ENCODE measurements at places on chromosomes 12 and 14.

DNA sequence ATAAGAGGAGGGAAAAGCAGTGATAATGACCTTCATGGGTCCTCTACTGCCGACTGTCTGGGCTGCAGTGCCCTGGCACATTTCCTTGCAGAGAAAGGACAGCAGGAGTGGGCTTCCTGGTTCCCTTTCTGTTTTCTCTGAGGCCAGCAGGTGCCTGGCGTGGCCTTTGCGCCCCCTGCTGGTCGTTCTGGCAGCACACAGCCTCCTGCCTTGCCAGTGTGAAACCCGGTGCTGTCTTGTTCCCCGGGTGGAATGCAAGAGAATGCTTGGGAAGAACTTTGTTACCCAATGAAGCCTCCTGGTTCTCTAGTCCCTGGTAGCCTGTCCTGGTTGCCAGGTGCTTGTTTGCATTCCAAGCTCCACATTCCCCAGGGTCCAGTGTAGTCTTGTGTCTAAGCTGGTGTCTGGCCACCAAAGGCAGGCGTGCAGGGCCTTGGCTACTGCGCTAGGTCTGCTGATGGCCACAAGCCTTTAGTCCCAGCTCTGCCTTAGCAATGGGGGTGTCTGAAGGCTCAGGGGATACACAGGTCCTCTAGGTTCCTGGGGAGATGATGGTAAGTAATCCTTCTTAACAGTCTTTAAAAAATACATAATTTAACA is 1392.4 kb upstream of the TMEM132C start:
- no peak for DNase-seq

- no peak for DNase-seq
These were observed 183.6 kb upstream of the G2E3 start for GRCh38 chr14:30375296-30375892.

DNA sequence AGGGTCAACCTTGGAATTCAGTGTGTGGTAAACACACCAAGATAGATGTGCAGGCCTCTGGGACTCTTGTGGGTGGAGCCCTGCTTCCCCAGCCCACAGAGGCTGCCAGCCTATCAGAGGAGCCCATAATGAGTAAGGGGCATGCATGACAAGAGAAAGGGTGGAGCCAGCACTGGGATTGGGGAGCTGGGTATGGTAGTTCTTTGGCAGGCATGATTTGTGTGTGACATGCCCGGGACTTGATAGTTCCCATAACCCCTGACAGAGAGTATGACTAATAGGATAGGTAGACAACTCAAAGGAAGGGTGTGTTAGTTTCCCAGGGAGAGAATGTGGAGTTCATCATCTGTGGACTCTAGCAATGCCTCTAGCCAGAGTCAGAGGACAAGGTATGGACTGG is 143.0 kb downstream of the EMP1 start:
- DNase-seq: no peak

- no peak for DNase-seq
These were observed 4.8 kb downstream of the TMEM229B start for GRCh38 chr14:67483579-67484285.

GRCh38 chr14:104550861-104551728 is 28.5 kb upstream of the C14orf180 start:
- DNase-seq: no peak

GRCh38 chr12:94633401-94633800 is 17.0 kb downstream of the TMCC3 start:
- DNase-seq: no peak

GRCh38 chr14:61582815-61583214 is 112.5 kb upstream of the HIF1A start:
- no peak for DNase-seq

- DNase-seq: no peak
These were observed 20.3 kb downstream of the HVCN1 start for GRCh38 chr12:110668480-110669192.

GRCh38 chr14:99598774-99599173 is 5.2 kb downstream of the CCDC85C start:
- no peak for DNase-seq

DNA sequence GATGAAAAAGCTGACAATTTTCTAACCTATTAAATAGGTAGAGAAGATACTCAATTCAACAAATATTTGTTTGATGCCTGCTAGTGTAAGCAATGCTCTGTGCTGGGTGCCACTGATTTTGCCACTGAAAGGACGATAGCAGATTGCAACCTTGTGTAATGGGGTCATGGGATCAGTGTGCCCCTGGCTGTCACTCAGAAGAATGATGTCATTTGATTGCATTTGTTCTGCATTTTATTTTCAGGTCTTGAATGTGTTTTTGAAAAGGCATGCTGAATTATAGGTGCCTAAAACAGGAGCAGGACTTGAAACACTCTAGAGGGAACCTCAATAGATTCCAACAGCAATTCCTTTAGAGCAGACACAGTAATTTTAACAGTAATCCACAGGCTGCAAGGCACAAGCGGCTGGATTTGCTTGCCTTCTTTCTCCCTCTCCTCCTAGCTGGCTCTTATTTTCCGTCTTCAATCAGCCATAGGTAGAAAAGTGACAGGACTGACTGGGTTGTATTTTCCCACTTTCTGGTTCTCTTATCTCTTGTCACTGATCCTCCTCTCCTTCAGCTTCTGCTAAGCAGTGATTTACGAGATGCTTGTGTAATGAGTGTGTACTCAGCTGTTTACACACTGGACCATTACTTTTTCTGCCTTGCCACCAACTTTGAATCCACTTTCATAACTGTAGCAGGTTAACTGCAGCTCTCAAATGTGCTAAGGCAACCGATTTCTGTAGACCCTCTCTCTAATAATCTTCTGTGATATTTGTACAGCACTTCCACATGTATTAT is 4.1 kb downstream of the PLXNC1 start:
- DNase-seq: no peak

GRCh38 chr14:80504781-80505180 is 293.5 kb upstream of the DIO2 start:
- no peak for DNase-seq

- no peak for DNase-seq
These were observed 93.8 kb downstream of the NUMB start for GRCh38 chr14:73364559-73364958.

- DNase-seq: no peak
These were observed 50.7 kb downstream of the BCAT1 start for GRCh38 chr12:24898185-24898584.

DNA sequence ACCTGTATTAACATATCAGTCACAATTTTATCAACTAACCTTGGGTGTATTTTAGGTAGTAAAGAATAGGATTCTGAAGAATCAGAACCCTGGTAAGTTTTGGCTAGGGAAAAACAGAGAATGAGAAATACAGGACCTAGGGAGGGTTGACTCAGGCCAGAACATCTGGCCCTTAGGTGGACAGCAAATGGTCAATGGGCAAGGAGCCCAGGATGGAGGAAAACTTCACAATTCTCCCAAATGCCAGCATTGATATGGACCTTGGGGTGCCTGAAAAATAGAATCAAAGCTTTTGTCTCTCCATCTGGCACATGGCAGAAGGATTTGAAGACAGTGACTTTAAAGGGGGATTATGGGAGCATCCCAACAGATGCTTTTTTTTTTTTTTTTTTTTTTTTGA is 32.7 kb upstream of the PRPF39 start:
- DNase-seq: no peak

GRCh38 chr12:98464190-98464589 is 51.2 kb upstream of the TMPO start:
- no peak for DNase-seq

DNA sequence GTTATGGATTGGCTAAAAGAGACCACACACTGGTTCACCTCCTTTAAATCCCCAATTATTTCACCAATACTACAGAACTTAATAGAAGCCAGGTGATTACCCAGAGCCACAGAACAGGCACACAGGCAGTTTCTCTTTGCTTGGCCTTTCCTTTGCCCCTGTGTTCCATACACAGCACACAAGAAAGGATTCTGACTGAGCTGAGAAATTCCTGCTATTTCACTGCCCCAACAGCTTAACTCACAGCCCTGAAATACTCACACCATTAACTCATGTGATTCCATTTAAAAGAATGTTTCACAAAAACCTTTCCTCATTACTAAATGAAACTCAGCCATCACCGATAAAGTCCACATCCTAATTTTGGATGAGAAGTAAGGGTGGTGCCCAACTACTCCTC is 133.6 kb downstream of the MED13L start:
- no peak for DNase-seq

GRCh38 chr14:93299416-93299815 is 33.4 kb downstream of the BTBD7 start:
- no peak for DNase-seq

DNA sequence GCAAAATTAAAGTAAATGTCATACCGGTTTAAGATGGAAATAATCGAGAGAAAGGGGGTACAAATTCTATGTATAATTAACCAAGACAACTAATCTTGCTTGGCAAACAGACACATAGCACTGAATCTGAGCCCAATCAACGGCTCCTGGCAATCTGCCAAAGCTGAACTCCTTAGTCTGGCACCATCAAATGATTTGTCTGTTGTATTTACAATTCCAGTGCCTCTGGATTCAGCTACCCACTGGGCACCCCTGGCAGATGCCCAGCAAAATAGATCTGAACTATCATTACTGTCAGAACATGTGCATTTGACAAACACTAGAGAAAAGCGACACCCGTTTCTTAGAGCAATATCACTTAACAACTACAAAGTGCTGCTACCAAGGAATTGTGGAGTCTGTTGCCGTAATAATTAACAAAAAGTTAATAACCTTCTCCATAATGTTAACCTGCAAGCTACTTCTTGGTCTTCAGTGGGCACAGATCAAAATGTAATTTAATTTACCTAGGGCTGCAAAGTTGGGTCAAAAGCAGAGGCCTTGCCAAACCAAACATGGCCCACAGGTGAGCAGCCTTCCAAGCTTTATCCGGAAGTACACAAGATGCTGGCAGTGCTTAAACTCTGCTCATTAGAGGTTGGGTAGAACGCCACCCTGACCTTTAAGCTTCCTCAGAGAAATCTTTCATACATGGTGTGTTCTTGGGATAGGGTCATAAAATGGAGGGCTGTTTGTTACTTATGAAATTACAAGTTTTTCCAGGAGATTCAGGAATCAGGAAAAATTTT is 7.6 kb downstream of the EGLN3 start:
- no peak for DNase-seq

DNA sequence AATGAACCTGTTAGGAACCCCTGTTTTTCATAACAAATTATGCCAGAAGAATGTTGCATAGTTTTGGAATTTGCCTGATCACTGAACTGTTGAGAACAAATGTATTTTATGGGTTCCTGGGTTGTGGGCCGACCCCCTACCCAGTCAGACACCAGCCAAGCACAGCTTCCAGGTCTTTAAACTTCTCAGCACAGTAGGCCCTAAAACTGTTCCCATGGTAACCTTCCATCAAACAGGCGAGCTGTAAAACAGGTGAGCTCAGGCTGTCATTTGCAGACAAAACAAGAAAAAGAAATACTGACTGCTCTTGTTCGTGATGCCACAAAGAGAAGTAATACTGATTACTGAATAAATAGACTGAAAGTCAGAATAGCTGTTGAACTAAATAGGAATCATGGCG is 147.0 kb downstream of the PTPRO start:
- DNase-seq: no peak

DNA sequence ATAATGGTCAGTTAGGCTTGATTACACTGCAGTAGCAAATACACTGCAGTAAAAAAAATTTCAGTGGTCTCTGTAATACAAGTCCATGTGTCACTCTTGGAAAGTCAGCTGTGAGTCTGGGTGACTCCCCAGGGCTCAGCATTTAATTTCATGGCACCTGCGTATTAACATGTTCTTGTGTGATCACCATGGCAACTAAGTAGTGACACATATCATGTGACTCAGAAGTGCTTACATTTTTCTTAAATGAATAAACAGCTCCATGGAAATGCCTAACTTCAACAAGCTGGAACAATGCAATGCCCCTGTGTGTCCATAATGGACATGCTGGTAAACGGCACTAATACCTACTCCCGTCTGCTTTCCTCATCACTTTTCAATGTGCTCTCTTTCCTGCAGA is 88.5 kb upstream of the ANO4 start:
- DNase-seq: no peak

DNA sequence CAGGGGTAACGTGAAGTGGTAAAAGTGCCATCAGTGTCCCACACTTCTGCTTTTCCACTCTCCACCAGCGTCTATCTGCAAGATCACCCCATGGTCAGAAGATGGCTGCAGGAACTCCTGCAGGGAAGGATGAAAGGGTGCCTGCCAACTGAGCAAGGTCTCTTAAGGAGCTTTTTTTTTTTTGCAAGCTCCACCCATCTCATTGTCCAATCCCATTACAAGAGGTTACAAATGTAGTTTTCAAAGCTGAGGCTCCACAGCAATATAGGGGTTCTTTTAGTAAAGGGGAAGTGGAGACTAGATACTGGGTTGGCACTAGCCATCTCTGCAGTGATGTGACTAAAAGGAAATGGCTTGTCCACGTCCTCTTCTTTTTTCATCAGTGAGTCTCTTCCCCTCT is 5.9 kb upstream of the BHLHE41 start:
- DNase-seq: no peak

- DNase-seq: no peak
These were observed 75.2 kb upstream of the PRKD1 start for GRCh38 chr14:30002859-30003258.

- DNase-seq: no peak
These were observed 211.5 kb upstream of the PWP1 start for GRCh38 chr12:107474099-107474498.

DNA sequence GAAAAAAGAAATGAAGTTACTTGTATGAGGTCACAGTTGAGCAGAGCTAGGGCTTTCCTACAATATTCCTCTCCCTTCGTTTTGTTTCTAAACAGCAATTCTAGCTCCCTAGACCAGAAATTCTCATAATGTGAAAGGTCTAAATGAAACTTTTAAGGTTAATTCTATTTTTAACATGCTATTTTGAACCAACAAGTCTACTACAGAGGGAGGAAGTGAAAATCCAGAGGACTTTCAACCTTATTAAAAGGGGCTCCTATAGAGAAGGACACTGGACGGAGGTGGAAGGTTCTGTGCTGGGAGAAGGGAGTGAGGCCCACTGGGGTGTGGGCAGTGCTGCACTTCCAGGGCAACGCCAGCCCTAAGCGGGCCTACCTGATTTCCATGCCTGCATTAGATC is 13.4 kb downstream of the GSG1 start:
- no peak for DNase-seq

- no peak for DNase-seq
These were observed 1.6 kb upstream of the MSI1 start for GRCh38 chr12:120370343-120371243.

- DNase-seq: no peak
These were observed 903.4 kb upstream of the FOXG1 start for GRCh38 chr14:27863166-27863565.

DNA sequence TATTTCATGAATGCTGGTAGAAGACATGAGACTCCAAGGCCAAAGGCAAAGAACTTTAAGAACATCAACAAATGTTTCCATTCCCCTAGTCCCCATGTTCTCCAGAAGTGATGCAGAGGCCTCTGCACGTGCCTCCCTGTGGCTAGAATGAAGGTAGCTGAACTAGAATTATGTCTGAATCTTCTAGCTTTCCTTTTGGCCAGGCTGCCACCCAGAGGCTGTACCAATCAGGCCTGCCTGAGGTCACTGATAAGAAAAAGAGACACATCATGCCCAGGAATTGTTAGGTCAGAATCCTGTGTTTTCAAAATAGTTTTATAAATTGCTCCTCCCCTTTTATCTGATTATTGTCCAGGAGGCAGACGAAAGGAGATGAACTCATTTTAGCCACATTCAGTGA is 188.0 kb upstream of the SLC16A7 start:
- no peak for DNase-seq

- no peak for DNase-seq
These were observed 8.4 kb upstream of the MYF6 start for GRCh38 chr12:80698847-80699542.

GRCh38 chr14:51548187-51548586 is 103.5 kb upstream of the FRMD6 start:
- DNase-seq: no peak

- no peak for DNase-seq
These were observed 26.9 kb upstream of the LTBP2 start for GRCh38 chr14:74638966-74639365.

GRCh38 chr12:108080363-108080762 is 48.7 kb upstream of the WSCD2 start:
- DNase-seq: no peak

All from esophagus squamous epithelium (tissue), 5 donors.